Fibroblast of skin of left quadriceps (primary cell): ENCODE measurements at places on chromosomes 13 and 19.

- no peak for DNase-seq
Measured at GRCh38 chr19:48510421-48511268, 990 bp downstream of the LMTK3 start.

GRCh38 chr19:51448411-51449016 lies 9.7 kb downstream of the SIGLEC8 start:
- DNase-seq, result no peak

DNA sequence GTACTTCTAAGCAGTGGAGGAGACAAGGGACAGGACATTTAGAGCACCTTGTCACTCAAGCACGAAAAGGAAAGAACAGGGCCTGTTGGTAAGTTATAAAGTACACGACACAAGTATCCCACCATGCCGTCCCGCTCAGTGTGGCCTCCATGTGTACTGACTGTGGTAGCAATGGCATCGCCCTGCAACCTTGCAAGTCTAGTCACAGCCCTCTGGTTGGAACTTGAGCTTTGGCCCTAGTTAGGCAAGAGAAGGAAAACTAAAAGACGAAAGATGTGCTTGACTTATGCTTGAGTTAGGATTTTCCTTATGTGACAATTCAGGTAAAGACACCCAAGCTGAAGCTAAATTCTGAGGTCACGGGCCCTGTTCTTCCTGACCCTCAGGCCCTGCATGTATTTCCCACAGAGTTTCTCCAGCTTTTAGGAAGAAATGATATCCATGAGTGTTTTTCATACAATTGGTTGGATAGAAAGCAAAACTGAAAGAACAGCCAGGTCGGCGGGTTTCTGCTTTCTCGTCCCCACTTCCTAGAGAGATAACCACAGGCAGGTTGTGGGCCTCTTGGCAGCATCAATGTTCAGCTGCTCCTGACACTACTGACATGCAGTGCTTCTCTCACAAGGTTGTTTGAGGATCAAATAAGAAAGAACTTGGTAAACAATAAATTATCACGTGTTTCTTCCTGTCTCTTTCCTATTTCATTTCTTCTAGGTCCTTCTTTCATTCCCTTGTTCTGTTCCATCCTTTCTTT lies 216.2 kb downstream of the IRS2 start:
- no peak for DNase-seq

DNA sequence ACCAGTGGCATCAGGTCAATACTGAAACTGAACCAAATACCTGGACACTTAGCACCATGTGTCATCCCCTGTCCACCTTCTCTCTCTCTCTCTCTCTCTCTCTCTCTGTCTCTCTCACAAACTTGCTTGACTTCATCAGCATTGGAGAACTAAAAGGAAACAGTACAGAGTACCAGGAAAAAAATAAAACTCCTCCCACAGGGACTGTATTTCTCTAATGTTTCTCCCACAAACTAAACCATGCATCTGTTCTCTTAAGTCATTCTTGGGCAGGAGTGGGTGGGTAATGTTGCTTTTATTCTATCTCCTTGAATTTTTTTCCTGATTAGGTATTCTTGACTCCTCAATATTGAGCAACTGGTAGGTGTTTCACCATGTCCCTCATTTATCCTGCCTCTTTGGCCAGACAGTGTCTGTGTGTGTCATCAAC lies 112.9 kb upstream of the CACNA1A start:
- peak; percentile 11 for DNase-seq

GRCh38 chr13:112140366-112140765 lies 73.4 kb downstream of the SOX1 start:
- no peak for DNase-seq

DNA sequence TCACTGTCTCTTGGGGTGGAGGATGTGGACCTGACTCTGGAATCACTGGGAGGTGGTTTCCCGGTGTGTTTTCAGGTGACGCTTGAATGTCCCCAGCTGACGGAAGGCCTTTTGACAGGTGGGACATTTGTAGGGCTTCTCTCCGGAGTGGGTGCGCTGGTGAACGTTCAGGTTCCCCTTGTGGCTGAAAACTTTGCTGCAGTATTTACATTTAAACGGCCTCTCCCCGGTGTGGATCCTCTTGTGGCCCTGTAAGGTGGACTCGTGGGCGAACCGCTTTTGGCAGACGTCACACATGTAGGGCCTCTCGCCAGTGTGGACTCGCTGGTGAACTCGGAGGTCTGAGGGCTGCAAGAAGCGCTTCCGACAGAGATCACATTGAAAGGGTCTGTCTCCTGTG lies 7.8 kb downstream of the ZSCAN5B start:
- no peak for DNase-seq

DNA sequence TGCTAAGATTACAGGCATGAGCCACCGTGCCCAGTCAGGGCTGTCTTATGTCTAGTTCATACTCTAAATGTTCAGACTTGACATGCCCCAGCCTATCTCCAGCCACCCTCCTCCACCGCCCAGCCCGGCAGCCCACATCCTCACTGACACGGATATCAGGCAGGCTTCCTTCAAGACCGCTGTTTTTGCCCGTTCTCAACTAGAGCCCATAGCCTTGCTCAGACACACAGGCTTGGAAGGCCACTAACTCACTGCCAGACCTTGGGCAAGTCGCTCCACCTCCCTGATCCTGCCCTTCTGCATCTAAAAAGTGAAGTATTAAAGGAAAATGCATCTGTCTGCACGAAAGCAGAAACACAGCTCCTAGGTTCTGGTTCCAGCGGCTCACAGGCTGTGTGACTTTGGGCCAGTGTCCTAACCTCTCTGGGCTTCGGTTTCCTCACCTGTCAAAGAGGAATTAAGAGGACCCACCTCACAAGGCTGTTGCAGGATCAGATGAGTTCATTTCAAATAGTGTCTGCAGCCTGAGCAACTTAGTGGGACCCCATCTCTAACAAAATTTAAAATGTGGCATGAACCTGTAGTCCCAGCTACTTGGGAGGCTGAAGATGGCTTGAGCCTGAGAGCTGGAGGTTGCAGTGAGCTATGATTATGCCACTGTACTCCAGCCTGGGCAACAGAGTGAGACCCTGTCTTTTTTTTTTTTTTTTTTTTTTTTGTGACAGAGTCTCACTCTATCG lies 14.5 kb upstream of the CERS4 start:
- no peak for DNase-seq

DNA sequence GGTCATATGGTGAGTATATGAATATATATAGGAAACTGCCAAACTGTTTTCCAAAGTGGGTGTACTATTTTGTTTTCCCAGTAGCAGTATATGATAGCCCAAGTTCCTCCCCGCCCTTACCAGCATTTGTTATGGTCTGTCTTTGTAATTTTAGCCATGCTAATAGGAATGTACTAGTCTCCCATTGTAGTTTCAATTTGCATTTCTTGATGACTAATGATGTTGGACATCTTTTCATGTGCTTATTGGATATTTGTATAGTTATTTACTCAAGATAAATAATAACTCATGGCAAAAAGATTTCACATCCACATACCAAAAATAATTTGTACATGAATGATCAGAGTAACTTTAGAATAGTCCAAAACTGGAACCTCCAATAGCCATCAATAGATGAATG lies 75.3 kb upstream of the SERP2 start:
- no peak for DNase-seq

DNA sequence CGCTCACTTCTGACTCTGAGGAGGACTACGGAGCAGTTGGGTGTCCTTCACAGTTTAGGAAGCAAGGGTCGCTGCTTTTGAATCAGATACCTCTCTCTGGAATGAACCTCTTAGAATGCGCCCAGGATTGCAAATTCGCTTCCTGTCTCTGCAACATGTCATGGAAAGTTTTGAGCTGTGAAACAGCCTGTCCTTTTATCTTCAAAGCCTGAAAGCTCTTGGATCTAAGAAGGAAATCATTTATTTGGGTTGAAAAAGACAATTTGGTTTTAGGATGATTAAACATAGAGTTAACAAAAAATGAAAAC lies 134.1 kb downstream of the KATNAL1 start:
- no peak for DNase-seq

GRCh38 chr19:31338069-31338776 lies 11.0 kb downstream of the TSHZ3 start:
- DNase-seq, result no peak

DNA sequence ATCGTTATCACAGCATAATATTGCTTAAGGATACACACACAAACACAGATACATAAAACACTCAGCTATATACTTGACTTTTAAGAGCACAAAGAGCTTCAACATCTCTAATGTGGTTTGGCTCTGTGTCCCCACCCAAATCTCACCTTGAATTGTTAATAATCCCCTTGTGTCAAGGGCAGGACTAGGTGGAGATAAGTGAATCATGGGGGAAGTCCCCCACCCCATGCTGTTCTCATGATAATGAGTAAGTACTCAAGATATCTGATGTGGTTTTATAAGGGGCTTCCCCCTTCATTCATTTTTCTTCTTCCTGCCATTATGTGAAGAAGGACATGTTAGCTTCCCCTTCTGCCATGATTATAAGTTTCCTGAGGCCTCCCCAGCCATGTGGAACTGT lies 481.4 kb downstream of the PCDH9 start:
- no peak for DNase-seq

DNA sequence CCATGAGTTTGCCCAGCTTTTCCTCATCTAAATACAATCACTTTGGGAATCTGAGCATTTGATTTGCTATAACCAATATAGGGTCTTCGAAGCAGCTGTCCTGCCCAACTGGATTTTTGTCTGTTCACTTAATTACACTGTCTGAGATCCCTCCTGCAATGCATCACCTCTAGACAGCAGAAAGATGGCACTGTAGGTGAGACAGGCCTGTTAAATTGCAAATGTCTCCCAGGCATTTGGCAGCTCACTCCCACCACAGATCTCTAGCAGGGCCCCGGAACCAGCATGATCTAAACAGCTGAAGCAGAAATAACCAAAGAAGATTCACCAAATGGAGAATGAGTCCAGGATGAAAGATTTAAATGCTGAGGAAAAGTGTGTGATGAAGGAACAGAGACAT lies 41.9 kb upstream of the SERPINE3 start:
- no peak for DNase-seq

DNA sequence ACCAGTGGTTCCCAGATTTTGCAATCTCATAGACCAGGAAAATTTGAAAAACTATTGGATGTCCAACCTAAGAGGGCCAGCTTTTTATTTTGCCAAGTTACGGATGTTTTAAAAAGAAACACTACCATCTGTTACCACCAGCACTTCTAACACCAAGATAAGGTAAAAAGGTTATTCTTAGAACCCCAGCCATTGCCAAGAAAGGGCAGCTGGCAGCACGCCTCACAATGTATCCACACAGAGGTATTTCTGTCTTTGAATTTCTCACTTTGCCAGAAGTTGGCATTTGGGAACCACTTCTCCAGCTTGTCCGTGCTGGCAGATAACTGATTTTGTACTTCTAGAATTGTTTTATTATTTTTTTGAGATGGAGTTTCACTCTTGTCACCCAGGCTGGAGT lies 28.7 kb downstream of the CAPN12 start:
- no peak for DNase-seq

DNA sequence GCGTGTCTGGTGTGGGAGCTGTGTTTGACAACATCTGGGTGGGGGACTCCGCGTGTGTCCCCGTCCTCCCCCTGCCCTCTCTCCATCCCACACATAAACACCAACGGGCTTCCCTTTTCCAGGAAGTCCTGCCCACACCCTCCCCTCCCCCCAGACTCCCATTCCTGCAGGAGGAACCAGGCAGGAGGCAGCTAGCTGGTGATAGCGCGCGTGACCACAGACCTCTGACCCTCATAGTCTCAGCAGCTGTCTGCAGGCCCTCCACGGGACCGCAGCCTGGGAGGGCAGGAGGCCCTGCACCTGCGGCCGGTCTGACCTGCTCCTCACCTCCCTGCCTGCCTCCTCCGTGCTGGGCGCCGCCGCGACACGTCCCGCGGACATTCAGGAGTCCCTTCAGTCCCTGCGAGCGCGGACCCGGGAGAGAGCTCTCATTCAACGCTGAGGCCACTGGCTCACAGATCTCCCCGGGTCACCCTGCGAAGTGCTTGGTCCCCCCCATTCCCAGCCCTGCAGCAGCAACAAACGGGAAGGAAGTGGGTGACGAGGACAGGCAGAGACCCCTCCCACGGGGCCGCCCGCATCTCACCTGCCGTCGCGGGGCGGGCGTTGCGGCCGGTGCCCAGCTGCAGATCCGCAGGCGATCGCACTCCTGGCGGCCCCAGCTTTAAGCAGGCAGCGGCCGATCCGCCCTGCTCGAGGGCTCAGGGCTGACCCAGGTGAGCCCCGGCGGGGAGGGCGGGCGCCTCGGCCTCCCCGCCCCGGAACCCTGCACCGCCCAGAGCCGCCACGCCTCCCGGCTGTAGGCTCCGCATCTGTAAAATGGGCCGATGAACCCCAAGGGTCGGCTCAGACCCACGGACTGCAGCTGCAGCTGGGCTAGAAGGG lies 1.1 kb upstream of the ACP5 start:
- DNase-seq, result no peak

DNA sequence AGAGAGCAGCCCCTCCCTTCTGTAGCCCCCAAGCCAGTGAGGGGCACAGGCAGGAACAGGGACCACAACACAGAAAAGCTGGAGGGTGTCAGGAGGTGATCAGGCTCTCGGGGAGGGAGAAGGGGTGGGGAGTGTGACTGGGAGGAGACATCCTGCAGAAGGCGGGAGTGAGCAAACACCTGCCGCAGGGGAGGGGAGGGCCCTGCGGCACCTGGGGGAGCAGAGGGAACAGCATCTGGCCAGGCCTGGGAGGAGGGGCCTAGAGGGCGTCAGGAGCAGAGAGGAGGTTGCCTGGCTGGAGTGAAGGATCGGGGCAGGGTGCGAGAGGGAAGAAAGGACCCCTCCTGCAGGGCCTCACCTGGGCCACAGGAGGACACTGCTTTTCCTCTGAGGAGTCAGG lies 4.2 kb downstream of the KLK3 start:
- DNase-seq, result no peak

DNA sequence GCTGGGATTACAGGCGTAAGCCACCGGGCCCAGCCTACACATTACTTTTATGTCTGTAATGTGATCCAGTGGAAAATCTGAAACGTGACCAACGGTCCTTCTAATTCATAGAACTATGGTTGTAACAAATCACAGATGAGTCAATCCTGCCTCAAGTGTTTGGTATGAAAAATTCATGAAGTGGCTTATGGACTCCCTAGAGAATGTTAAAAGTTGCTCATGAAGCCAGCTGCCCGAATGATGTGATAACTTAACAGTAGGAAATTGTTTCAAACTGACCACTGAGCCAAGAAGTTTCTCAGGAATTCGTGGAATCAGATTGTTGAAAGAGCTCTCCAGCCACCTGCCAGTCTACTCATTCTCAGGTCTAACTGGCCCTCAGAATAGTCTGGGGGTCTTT lies 59.4 kb upstream of the FARP1 start:
- peak; percentile 93 for DNase-seq

- DNase-seq, result no peak
Measured at GRCh38 chr13:78630511-78630910, 27.2 kb upstream of the POU4F1 start.

GRCh38 chr19:10968527-10969135 lies 7.8 kb downstream of the SMARCA4 start:
- DNase-seq, result no peak
